ACHN (cell line): ENCODE measurements at places on chromosomes 2 and 18.

DNA sequence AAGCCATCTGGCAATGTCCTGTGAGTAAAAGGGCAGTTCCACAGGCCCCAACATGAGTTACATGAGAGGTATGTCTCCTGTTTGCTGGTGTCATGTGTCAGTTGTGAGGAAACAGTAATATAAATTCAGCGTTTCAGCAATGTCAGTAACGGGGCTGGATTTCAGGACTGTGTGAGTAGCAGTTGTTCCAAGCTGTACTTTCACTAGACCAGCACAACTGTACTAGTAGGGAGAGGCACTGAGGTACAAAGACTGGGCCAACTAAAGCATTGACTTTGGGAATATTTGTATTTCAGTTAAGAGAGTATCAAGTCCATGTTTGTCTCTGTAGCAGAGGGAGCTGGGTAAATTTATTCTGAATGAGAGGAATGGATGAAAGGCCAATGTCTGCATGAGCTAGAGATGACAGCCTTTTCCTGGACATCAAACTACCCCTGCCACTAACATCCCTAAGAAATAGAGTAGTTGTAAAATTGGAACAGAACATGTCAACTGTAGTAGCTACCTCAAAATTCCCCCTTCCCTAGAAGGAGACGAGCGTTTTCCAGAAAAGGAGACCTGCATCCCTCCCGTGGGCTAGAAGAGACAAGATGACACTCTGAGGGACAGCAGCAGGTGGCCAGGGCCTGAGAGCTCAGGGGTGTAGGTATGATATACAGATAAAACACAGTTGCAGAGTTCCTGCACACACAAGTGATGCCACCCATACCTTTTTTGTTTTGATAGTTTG is 24.4 kb downstream of the EIF4E2 start:
- no peak for DNase-seq

- DNase-seq, result no peak
These were observed 71.1 kb upstream of the MAPRE2 start for GRCh38 chr18:34970106-34970505.

GRCh38 chr2:215436705-215437565 is 1.1 kb upstream of the FN1 start:
- no peak for DNase-seq

DNA sequence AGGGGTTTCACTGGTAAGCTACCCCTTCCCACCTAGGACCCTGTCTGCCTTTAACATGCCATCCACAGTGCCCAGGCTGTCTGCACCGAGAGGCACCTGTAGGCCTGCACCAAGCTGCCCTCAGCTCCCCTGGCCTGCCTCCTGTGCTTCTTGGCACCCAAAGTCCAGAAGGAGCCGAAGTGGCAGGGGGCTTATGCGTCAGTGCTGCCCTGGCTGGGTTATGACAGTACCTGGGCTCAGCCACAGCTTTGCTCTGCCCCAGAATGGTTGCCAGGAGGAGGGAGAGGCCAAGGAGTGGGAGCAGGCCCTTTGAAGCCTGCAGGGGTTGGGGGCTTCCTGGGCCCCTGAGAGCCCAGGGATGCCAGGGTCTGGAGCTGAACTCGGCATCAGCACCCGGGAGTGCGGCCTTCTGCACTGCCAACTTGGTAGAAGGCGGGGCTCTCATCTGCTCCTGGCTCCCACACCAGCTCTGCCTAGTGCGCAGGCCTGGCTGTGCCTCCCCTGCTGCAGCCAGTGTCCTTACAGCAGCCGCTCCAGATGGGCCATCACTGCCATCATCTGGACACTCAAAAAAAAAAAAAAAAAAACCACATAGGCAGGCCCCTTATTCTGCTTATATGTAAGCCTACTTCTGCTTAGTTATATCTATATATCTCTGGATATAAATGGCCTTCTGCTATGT is 155.4 kb downstream of the THSD7B start:
- no peak for DNase-seq

- peak; percentile 57 for DNase-seq
These were observed 219.6 kb upstream of the RAB12 start for GRCh38 chr18:8389391-8390340.

DNA sequence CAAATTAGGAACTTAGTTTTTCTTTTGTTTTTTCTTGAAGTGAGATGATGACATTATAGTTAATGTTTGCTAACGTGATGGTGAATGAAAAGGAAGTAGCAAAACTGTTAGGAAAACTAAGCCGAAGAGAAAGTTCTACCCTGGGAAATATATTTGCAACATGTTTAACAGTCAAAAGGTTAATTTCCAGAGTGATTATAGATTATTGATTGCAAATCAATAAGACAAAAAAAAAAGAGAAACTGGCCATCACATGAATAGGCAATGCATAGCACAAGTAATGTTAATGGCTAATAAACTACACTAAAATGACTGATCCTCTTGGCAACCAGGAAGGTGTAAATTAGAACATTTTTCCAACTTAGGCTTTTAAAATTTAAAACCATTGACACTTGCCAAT is 26.0 kb upstream of the AMMECR1L start:
- no peak for DNase-seq

GRCh38 chr2:181393472-181393871 is 63.7 kb upstream of the ITGA4 start:
- peak; percentile 76 for DNase-seq

DNA sequence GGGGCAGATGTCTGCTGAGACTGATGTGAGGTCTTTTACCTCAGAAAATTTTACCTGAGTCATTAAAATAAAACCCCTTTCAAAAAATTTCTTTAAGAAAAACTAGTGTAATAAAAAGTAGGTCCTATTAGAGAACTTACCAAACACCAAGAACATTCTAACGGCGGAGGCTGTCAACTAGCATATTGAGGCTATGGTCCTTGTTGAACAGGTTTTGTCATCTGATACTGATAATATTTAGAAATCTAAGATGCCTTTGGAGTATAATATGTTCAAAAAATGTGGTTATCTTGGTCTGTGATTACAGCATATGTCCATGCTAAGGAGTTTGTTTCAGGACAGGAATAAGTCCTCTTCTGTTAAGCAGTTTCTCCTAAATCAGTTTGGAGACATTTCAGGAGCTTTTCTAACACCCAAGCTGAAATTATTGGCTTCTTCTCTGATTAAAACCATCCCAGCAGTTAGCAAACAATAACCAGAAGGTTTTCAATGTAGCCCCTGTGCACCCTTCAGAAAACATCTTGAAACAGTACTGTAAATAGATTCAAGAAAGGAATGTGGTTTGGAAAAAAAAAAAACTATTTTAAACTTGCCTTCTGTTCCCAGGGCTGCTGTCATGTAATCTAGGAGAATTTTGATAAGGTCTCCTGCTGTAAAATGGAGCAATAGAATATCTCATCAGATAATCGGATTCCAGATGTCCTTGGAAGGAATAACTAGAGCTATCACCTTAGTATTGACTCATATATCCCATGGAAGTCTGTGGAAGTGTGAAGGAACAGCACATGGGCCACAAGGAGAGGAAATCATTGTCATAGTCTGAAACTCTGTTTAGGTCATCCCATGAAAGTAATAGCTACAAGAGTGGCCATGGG is 58.7 kb upstream of the B3GNT2 start:
- DNase-seq, result no peak

DNA sequence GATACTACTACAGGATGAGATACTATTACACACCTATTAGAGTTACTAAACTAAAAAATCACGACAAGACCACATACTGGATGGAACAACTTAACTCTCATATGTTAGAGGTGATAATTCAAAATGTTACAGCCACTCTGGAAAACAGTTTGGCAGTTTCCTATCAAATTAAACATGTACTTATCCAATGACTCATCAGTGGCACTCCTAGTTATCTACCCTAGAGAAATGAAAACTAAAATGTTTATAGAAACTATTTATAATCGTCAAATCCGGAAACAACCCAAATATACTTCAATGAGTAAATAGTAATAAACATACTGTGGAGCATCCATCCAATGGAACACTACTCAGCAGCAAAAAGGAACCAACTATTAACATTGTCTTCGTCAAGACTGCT is 137.0 kb upstream of the RBBP8 start:
- no peak for DNase-seq

DNA sequence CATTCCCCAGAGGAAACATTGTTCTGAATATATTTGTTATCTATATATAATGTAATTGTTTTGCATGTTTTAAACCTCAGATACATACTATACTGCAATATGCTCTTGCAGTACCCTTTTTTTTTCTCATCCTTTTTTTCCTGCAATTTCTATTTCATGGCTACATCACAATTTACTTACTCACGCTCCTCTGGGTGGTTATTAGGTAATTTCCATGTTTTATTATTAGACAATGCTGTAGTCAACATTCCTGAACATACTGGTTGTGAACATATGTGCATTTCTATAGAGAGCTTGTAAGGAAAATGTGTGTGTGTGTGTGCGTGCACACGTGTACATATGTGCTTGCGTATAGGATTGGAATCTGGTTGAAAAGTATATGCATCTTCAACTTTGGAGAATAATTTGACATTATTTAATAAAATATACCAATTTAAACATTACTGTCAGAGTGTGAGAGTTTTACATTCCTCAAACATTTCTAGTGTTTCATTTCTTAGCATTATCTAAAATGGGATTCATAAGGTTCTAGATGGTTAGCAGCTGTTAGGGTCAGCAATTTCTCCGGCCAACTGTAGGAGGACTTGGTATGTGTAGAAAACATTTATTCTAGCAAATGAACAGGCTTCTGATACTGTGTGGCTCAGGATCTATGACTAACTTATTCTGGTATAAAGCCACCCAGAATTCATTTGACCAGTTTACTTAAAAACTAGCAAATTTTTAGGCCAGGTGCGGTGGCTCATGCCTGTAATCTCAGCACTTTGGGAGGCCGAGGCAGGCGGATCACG is 22.4 kb downstream of the NCOA1 start:
- DNase-seq, result no peak

GRCh38 chr2:130824492-130825061 is 12.1 kb upstream of the ARHGEF4 start:
- peak; percentile 85 for DNase-seq

GRCh38 chr2:42050703-42051542 is 3.1 kb downstream of the PKDCC start:
- DNase-seq, result no peak

GRCh38 chr18:48136827-48137373 is 206.4 kb upstream of the SMAD2 start:
- DNase-seq, result no peak

DNA sequence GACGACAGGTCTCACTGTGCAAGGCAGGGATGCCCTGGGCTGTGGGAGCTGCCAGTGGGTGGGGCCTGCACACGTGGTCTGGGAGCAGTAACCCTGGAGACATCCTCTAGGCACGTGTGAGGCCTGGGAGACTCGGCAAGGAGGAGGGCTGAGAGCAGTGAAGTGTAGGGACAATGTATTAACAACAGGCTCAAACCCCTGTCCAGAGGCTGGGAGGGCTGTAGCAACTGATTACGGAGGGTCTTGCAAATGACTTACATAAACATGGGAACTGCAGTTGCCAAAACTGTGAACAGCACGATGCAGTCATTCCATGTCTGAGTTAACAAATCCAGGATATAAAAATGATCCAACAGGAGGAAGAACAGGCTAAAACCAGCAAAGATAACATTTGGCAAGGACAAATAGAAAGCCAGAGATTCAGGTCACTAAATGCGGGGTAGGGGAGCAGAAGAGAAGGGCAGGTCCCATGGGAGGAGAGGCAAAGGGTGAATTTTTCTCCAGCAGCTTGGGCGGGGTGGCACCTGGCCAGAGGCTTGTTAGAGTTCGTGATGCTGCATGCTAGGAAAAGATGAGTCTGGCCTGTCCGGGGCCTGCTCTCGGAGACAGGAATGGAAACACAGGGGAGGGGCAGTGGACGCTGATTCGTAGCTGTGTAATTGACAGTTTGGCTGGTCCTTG is 44.9 kb downstream of the CYP27C1 start:
- DNase-seq, result no peak

GRCh38 chr2:191811807-191812602 is 34.9 kb downstream of the CAVIN2 start:
- DNase-seq, result peak; percentile 71

- DNase-seq, result peak; percentile 35
These were observed 7.1 kb downstream of the MREG start for GRCh38 chr2:216006164-216006663.

DNA sequence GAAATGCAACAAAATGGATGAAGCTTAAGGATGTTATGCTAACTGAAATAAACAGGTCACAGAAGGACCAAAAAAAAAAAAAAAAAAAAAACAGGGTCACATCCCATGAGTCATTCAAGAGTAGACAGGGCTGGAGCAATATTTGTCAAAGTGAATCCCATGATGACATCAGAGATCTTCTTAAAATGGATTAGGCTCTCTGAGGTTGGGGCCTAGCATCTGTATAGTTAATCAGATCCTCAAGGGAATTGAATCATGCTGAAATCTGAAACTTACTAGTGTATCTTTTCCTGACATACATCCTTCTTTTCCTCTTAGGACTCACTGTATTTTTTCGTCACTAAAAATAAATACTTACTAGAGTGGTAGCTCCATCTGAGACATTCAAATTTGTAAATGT is 380.6 kb upstream of the NXPH2 start:
- DNase-seq, result no peak

DNA sequence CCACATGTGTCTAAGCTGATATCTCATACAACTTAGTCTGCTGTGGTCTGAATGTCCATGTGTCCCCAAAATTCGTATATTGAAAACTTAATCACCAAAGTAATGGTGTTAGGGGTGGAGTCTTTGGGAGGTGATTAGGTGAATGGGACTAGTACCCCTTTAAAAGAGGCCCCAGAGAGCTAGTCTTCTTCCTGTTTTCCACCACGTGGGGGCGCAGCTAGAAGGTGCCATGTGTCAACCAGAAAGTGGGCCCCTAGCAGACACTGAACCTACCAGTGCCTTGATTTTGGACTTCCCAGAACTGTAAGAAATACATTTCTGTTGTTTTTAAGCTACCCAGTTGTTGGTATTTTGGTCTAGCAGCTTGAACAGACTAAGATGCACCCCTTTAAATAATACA is 86.6 kb downstream of the ASB1 start:
- DNase-seq, result peak; percentile 57

DNA sequence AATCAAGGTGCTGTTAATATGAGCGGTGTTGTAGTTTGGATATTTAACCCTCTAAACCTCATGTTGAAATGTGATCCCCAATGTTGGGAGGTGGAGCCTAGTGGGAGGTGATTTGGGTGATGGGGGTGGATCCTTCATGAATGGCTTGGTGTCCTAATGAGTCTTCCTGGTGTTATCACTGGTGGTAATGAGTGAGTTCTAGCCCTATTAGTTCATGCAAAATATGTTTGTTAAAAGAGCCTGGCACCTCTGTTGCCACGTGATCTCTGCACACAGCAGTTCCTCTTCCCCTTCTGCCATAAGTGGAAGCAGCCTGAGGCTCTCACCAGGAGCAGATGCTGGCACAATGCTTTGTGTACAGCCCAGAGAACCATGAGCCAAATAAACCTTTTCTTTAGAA is 158.4 kb downstream of the FMNL2 start:
- no peak for DNase-seq

DNA sequence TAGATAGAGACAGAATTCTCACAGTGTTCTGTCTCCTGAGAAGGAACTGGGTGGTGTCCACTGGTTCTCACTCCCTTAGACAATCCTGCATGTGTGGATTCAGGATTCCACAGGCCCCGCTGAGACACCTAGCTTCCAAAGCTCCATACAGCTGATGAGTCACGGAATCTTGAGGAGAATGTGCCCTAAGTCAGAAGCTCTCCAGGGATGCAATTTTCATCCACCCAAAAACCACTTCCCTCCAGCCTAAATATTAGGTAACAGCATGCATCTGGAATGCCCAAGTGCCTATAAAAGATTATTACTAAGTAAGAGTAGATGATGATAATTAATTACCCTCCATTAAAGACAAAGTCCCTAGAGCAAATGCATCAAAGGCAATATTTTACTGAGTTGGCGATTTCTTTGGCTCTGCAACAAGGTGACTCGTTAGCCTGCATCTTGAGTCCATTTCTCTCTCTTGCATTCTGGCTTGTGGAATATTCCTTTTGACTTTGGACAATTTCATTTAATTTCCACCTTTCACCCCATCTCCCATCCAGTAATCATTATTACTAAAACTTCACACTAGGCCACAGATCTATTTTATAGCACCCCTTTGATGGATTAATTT is 475.1 kb downstream of the TNS1 start:
- DNase-seq, result no peak
